Left lung (tissue), 14 donors: ENCODE measurements at places on chromosomes 6 and 20.

- no peak for DNase-seq
- no peaks in the 10 kb centered on the region for H3K36me3 ChIP-seq
- no peak overlapping the region for H3K4me3 ChIP-seq
Measured at GRCh38 chr6:37072526-37072925, 67.1 kb downstream of the FGD2 start.

DNA sequence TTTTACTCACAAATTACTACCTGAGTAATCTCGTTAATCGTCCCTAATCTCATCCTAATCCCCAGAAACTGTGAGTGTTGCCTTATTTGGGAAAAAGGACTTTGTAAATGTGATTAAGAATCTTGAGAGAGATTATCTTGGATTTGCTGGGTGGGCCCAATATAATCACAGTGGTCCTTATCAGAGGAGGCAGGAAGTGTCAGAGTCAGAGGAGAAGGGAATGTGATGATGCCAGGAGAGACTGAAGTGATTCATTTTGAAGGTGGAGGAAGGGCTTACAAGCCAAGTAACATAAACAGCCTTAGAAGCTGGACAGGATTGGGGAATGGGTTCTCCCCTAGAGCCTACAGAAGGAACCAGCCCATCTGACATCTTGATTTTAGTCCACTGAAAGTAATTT, 16.7 kb downstream of the RPP21 start:
- no peak overlapping the region for H3K4me3 ChIP-seq
- no peaks in the 10 kb centered on the region for H3K36me3 ChIP-seq
- H3K27ac ChIP-seq: no peak overlapping the region
- H3K27me3 ChIP-seq: peaks cover 90% of the 10 kb centered on the region

DNA sequence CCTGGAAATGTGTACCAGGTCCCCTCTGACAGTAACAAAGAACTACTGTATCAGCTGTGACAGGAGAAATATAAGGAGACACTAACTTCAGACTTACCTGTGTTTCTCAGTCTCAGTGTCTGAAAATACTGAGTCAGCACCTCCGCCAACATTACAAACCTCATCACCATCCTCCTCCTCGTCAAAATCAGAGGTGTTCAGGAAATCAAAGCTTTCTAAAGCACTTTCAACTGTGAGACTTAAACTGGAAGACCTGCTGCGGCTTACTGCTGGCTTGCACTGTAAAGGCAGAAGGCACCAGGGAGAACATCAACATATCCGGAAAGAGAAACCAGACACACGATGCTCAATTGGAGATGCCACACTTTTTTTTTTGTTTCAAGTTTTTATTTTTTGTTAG, 40.3 kb upstream of the ARMH2 start:
- no peak overlapping the region for H3K27ac ChIP-seq
- peaks cover 88% of the 10 kb centered on the region for H3K36me3 ChIP-seq
- no peak for DNase-seq
- H3K27me3 ChIP-seq: no peaks in the 10 kb centered on the region
- H3K4me3 ChIP-seq: no peak overlapping the region
- peaks cover 6% of the 10 kb centered on the region for H3K4me1 ChIP-seq

GRCh38 chr6:84161190-84161589, 66.3 kb downstream of the CEP162 start:
- H3K4me3 ChIP-seq: no peak overlapping the region
- H3K4me1 ChIP-seq: no peaks in the 10 kb centered on the region

DNA sequence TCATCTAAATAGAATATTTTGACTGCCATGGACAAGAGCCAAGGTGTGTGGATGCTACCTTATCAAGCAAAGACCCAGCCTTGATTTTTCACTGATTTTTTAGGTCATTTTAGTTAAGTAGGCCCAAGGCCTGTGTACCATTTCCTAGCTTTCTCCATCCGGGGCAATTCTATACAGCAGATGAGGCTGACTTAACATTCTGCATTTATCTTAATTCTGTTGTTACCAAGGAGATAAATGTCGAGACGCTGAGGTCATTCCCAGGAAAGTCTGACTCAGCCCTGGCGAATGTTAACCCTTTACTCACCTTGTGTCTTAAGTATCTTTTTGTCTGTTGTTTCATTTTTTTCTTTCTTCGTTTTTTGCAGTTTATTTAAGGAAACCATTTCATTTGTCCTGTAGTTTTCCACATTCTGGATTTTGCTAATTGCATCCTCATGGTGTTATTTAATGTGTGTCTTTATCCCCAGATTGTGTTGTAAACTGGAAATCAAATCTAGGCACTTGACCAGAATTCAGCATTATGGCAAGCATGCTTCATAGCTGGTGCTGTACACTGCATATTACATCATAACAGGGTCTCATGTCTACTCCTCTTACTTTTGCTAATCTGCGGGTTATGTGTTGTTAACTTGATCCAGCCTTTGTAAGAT, 277.0 kb downstream of the CDKAL1 start:
- no peaks in the 10 kb centered on the region for H3K36me3 ChIP-seq
- H3K4me1 ChIP-seq: no peaks in the 10 kb centered on the region
- no peak overlapping the region for H3K4me3 ChIP-seq
- H3K27me3 ChIP-seq: no peaks in the 10 kb centered on the region

DNA sequence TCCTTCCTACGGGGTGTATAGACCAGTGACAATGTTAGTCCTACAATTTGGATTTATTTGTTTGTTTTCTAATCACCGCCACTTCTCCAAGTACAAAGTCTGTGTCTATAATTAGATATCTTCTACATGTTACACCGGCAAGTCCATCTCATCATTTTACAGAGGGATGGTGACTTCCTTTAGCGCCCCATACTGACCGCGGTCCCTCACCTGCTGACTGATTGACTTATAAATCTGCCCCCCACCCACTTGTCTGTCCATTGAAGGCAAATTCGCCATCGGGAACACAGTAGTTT, 8.9 kb upstream of the NR2E1 start:
- H3K4me1 ChIP-seq: peaks cover 9% of the 10 kb centered on the region
- no peak overlapping the region for H3K4me3 ChIP-seq
- H3K27ac ChIP-seq: no peak overlapping the region
- no peak for DNase-seq

DNA sequence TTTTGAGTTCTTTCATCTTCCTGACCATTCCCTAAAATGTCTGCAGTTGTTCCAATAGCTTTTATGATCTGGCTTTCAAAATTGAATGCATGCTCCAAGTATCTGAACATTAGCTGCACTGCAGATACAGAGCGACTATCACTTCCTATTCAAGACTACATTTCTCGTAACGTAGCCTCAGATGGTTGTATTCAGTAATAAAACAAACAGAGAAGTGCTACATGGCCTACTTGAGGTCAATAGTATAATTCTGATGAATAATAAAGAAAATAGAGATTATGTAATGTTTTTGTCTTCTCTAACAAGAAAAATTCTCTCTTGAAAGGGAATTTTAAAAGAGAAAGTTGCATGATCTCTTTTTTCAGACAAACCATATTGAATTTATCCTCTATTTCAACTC, 333.9 kb upstream of the IRAK1BP1 start:
- no peak overlapping the region for H3K4me3 ChIP-seq
- no peaks in the 10 kb centered on the region for H3K36me3 ChIP-seq
- no peaks in the 10 kb centered on the region for H3K4me1 ChIP-seq
- DNase-seq: no peak

- H3K4me1 ChIP-seq: no peaks in the 10 kb centered on the region
- no peaks in the 10 kb centered on the region for H3K27me3 ChIP-seq
- no peak for DNase-seq
- H3K36me3 ChIP-seq: no peaks in the 10 kb centered on the region
- no peak overlapping the region for H3K4me3 ChIP-seq
Measured at GRCh38 chr6:20490591-20490990, 43.7 kb upstream of the CDKAL1 start.

DNA sequence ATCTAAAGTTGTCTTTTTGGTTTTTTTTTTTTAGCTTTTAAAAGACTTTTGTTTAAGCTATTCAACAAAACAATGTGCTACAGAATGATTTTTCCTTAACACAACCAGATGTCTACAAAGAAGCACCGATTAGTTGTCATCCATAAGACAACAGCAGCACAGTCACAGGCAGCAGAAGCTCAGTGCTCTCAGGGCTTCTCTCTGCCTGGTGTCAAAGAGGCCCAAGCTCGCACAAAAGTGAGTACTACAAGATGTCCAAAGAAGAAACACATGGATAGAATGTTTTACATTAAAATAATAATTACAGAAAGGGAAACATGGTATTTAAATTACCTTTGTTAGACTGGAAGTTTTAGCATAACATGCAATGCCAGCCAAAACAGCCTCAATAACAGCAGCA, 81.6 kb downstream of the DNAAF9 start:
- H3K27ac ChIP-seq: no peak overlapping the region
- no peaks in the 10 kb centered on the region for H3K27me3 ChIP-seq
- H3K4me1 ChIP-seq: no peaks in the 10 kb centered on the region
- H3K4me3 ChIP-seq: no peak overlapping the region
- H3K36me3 ChIP-seq: peaks cover 66% of the 10 kb centered on the region

GRCh38 chr6:3718407-3718806, 33.1 kb downstream of the PXDC1 start:
- H3K4me3 ChIP-seq: no peak overlapping the region
- H3K27me3 ChIP-seq: no peaks in the 10 kb centered on the region
- no peak for DNase-seq
- H3K27ac ChIP-seq: no peak overlapping the region
- H3K36me3 ChIP-seq: peaks cover 12% of the 10 kb centered on the region
- no peaks in the 10 kb centered on the region for H3K4me1 ChIP-seq

- H3K27me3 ChIP-seq: no peaks in the 10 kb centered on the region
- H3K4me1 ChIP-seq: peaks cover 8% of the 10 kb centered on the region
- DNase-seq: peak; percentile 48
- H3K36me3 ChIP-seq: no peaks in the 10 kb centered on the region
- no peak overlapping the region for H3K4me3 ChIP-seq
Measured at GRCh38 chr6:33609528-33609927, 11.6 kb upstream of the ITPR3 start.

- no peak overlapping the region for H3K27ac ChIP-seq
- H3K4me1 ChIP-seq: no peaks in the 10 kb centered on the region
- H3K27me3 ChIP-seq: no peaks in the 10 kb centered on the region
- H3K4me3 ChIP-seq: no peak overlapping the region
- DNase-seq: no peak
Measured at GRCh38 chr20:22525821-22526220, 58.6 kb downstream of the FOXA2 start.

DNA sequence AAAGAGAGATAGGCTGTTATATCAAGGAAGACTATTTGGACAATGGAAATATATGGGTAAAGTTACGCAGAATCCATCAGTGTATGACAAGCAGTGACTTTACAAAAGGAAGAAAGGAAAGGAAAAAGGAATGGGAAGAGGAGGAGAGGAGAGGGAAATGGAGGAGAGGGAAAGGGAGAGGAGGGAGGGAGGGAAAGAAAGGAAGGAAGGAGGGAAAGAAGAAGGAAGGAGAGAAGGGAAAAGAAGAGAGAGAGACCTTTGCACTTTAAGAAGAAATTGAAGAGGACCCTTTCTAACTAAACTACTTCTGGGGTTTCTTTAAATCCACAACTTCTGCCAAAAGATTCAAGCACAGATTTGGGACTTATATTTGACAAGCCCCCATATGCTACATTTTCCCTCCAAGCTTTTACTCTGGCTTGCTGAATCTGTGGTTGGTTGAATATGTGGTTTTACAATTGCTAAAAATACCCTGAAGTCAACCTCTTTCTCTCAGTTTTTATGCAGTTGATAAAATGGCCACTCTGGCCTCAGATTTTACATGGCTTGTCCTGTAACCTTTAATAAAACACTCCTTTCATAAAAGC, 120.8 kb upstream of the RAB32 start:
- no peaks in the 10 kb centered on the region for H3K4me1 ChIP-seq
- H3K4me3 ChIP-seq: no peak overlapping the region
- DNase-seq: no peak
- no peaks in the 10 kb centered on the region for H3K36me3 ChIP-seq
- H3K27ac ChIP-seq: no peak overlapping the region

GRCh38 chr20:19492687-19493336, 265.2 kb upstream of the RIN2 start:
- no peaks in the 10 kb centered on the region for H3K36me3 ChIP-seq
- no peak overlapping the region for H3K4me3 ChIP-seq
- no peaks in the 10 kb centered on the region for H3K27me3 ChIP-seq

DNA sequence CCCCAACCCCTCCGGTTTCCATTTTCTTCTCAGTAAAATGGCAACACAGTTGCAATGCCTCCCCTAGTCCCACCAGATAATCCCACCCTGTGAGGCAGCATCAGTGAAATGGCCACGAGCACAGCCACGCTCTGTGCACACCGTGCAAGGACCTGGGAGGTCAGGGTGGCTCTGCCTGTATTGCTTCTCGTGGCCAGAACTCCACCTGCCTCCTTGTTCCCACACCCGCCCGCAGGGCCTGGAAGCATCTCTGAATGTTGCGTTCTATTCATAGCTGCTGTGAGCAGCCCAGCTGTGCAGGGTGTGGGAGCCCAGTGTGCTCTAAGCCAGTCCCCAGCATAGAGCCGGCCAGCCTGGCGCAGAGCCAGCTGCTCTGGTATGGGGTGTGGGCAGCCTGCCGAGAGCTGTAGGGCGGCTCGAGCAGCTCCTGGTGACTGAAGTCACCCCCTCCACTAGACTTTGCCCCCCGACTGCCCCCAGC, 161.1 kb downstream of the DLL1 start:
- no peaks in the 10 kb centered on the region for H3K4me1 ChIP-seq
- H3K27me3 ChIP-seq: peaks cover 18% of the 10 kb centered on the region
- H3K4me3 ChIP-seq: no peak overlapping the region
- no peaks in the 10 kb centered on the region for H3K36me3 ChIP-seq
- DNase-seq: peak; percentile 30

DNA sequence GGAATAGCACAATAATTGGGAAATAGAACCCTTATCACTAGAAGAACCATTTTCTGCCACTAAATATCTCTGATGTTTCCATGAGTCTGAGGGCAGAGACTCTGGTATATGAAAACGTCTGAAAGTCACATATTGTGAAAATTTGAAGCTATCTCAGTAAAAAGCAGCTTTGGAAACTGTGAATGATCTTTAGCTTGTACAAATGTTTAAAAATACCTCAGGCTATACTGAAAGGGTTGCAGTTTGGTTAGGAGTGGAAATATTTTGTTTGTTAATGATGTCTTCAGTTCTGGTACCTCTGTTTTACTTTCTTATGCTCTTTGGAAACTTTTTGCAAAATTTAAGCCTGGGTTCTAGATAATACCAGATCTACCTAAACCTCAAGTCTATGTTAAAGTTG, 135.0 kb downstream of the SLC16A10 start:
- DNase-seq: no peak
- no peaks in the 10 kb centered on the region for H3K36me3 ChIP-seq
- H3K4me1 ChIP-seq: no peaks in the 10 kb centered on the region
- H3K27me3 ChIP-seq: no peaks in the 10 kb centered on the region
- H3K27ac ChIP-seq: no peak overlapping the region

DNA sequence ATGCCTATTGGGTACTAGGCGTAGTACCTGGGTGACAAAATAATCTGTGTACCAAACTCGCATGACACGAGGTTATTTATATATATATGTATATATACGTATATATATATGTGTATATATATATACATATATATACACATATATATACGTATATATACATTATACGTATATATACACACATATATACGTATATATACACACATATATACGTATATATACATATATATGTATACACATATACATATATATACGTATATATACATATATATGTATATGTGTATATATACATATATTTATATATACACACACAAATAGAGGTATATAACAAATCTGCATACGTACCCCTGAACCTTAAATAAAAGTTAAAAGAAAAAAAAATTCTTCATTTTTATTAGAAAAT, 103.2 kb downstream of the ZDHHC14 start:
- peaks cover under 1% of the 10 kb centered on the region for H3K27me3 ChIP-seq
- H3K4me3 ChIP-seq: no peak overlapping the region
- no peaks in the 10 kb centered on the region for H3K36me3 ChIP-seq
- no peak for DNase-seq
- H3K27ac ChIP-seq: no peak overlapping the region
- no peaks in the 10 kb centered on the region for H3K4me1 ChIP-seq
